Stimulated activated naive CD4-positive, alpha-beta T cell treated with Interleukin-2 at 50 U/mL for 16 hours (primary cell): ENCODE measurements at places on chromosomes 11 and 22.

DNA sequence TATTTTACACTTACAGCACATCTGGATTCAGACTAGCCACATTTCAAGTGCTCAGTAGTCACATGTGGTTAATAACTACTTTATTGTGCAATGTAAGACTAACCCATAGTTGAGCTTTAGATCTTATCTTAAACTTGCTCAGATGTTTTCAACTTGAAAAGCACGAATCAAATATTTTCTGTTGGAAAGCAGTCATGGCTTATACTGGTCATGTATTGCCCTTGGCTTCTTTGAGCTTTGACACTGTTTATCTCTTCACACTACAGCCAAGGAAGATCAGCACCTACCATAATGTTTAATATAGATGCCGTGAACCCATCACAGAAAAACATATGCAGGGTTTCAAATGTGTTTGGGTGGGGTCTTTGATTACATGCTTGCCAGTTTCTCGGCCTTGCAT lies 4.4 kb downstream of the RBX1 start:
- DNase-seq, result no peak

DNA sequence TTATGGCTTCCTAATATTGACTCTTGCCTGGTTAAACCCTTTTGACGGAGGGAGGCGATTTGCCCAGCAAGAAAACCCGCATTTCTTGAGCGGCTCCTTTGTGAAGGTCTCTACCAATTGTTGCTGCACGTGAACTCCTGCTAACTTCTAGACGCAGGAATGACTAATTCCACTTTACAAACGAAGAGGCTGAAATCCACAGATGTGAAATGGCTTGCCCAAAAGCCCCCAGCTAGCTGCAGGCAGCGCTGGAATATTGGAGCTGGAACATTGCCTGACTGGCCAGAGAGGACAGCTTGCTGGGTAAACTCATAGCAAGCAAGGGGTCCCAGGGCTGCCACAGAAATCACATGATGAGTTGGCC lies 542 bp downstream of the GCAT start:
- DNase-seq, result no peak

DNA sequence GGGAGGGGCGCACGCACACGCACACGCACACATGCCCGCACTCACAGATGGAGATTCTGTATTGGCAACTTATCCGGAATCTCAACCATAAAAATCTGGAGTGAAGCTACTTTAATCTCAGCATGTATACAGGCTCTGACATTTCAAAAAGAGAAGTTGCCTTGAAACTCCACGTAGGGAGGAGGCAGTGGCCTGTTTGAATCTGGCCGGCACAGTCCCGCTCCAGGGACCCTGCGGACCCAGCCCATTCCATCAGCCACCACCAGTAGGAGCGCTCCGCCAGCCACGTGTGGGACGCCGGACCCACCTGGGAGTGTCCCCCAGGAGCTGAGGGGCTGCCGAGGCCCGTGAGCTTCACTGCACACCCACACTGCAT lies 1.9 kb upstream of the SYT8 start:
- DNase-seq, result no peak

DNA sequence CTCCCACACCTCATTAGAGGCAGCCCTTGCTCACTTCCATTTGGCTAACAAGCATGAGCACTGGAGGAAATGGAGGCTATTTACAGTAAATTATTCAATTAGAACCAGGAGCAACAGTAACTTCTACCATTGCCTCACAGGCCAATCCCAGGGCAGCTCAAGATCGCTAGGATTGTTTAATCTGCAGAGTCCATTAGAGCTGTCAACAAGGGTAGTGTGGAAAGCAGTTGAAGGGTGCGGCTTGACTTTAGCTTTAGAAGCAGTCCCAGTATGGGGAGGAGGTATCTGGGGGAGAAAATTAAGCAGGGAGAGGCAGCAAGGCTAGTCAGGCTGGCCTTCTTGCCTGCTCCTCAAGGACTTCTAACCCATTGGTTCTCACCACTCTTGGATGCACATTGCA lies 38.3 kb upstream of the CYP2R1 start:
- no peak for DNase-seq

- DNase-seq, result no peak
Measured at GRCh38 chr11:117799634-117800033, 2.6 kb upstream of the DSCAML1 start.

GRCh38 chr22:38075105-38075825 lies 8.7 kb downstream of the SLC16A8 start:
- DNase-seq, result no peak

DNA sequence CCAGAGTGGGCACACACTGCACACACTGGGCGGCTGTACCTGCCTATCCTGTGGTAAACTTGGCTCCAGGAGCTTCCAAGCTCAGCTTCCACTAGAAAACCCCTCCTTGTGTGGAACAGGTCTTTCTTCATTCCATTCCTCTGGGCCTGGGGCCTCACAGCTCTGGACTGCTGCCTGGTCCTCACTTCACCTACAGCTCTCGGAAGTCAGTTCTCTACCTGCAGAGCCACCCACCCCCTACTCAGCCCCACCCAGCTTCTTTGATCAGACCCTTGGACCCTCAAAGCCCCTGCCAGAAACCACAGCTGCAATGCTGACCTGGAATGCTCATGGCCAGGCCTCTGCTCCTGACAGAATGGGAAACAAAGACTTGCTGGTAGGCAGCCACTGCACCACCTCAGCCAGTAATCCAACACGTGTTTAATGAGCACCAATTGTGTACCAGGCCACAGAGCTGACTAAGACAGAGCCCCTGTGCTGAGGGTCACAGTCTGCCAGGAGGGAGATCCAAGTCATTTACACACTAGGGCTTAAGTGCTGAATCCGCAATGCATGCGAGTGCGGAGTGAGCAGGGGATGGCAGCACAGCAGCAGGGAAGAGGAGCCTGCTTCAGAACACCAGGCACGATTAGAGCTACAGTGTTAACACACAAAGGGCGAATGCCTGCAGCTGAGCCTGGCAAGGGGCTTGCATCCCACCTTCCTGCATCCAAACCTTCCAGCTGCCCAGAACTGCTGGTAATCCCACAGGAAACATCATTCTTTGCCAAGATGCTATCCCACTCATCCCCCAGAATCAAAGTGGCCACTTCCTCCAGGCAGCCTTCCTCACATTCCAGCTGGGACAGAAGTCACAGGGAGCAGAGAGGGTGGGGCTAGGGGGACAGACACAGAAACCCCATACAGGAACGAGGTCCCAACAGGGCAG lies 4.6 kb downstream of the GNB1L start:
- DNase-seq, result no peak

DNA sequence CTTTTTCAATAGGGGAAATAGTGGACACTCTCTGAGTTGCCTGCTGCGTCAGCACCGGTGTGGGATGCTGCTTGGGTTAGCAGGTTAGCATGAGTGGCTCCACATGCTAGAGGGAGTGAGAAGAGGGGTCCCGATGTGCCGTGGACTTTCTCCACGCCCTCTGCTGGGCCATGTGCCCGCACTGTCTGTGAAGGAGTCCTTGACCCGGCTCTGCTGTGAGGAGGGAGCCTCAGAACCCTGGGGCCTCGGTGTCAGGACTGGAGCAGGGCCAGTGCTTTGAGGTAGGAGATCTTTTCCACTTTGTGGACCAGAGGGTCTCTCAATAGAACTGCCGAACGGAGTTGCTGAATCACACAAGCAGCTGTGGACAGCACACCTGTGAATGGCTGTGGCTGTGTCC lies 14.8 kb downstream of the CTTN start:
- DNase-seq, result no peak

DNA sequence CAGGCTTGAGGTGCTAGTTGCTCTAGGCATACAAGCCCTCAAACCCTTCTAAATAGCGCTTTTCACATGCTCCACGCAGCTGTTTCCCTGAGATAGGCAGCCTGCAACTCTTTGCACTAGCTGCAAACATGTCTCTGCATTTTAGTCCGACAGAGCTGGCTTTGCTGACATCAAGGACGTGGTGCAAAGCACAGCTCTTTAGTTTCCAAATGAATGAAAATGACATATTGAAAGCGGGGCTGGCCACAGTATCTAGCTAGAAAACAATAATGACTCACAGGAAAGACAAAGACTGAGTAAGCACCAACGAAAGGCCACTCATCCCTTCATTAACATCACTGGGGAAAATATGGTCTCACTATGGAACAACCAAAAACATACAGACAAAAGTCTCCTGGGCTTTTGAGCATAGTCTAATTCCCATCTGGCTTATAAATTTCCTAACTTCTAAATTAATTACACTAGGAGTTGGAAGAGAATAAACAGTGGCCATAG lies 15.3 kb upstream of the ZC3H12C start:
- no peak for DNase-seq

- DNase-seq, result no peak
Measured at GRCh38 chr11:44716256-44716655, 10.5 kb upstream of the TSPAN18 start.

- no peak for DNase-seq
Measured at GRCh38 chr11:31651822-31652221, 142.3 kb downstream of the ELP4 start.

GRCh38 chr11:95121698-95122097 lies 32.1 kb downstream of the ENDOD1 start:
- no peak for DNase-seq

GRCh38 chr22:36461665-36462649 lies 19.5 kb downstream of the TXN2 start:
- no peak for DNase-seq

GRCh38 chr11:122796128-122796717 lies 42.1 kb upstream of the CRTAM start:
- peak; percentile 45 for DNase-seq

- DNase-seq, result no peak
Measured at GRCh38 chr11:118915396-118915795, 10.3 kb downstream of the BCL9L start.

DNA sequence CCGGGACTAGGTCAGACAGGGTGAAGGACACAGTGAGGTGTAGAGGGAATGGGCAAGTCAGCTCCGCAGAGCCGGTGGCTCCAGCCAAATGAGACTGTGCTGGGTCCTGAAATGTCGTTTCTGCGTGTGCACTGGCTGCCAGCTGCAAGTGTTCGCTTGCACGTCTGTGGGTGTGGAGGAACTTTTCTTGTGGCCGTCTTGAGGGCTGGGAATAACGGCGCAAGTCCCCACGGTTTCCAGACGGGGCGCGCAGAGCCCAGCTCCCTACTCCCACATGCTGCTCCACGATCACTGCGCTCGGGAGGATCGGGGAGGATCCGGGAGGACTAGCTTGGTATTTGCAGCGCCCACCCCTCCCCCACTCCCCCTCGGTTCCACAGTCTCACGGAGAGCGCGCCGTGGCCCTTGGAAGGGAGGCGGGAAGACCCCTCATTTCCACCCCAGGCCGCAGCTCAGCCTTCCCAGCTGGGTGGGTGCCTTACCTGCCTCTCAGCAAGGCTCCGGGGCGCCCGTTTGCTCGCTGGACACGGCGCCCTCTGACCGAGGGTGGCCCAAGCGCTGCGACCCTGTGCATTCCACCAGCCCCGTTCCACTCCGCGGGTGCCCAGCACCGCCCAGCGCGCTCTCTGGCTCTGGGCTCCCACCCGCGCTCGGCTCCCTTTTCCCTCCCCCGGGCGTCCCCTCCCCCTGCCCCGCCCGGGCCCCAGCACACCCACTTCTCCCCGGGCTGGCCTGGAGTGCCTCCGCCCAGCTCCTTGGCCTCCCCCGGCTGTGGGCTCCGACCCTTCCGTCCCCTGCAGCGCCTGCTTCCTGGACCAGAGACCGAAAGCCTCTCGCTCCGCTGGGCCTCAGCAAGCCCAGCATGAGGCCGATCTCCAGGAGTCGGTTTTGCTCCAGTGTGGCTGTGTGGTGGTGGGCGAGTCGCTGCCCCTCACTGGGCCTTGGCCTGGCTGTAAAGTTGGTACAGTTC lies at the start of gene KCNE3:
Gene KCNE3, minus strand, starts transcription at position 634 of the 970 bp plus-strand sequence. CDS start 9,986 bp downstream, outside the sequence.
- DNase-seq, result no peak

GRCh38 chr22:28986366-28986765 lies 75.3 kb downstream of the C22orf31 start:
- no peak for DNase-seq

DNA sequence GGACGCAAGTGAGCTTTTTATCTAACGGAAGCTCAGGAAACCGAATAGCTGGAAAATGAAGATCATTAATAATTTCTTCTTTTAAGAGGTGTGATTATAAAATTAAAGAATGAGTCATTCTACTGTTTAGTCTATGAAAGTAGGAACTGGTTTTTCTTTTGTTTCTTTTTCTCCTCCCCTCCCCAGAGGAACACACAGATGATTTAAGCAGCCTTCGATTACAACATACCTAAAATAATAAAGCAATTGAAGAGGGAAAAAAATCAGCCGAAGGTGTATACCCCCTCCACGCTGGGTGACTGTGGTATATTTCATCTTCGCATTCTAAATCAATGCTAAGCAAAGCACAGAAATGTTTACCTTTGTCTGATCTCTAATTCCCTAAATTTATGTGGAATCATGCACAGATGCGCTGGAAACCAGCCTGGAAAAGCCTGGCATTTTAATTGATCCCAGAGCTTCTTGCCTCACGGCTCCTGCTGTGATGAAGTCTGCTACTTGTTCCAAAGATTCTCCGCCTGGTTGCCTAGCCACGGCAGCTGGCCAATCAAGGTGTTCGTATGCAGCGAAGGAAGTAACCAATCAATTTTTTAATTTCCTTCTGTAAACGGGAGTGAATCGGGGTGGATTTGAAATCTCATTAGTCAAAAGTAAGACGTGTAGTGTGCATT lies 133.9 kb downstream of the FANCF start:
- no peak for DNase-seq

- no peak for DNase-seq
Measured at GRCh38 chr11:2534957-2535672, 90.3 kb downstream of the KCNQ1 start.

DNA sequence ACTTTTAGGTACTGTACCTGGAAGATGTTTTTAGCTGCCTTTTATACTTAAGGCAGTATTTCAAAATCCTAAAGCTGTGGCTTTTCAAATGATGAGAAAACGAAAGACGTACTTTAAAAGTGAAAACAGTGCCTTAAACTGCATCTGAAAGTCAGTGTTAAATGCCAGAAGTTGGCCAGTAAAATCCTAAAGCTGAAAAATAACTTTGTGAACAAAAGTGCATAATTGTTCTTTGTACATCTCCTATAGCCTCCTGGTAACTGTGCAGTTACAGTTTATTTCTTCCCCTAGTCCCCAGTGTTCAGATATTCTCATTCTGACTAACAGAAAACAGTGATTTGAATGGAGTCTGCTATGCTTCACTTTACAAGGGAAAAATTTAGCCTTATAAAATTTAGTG lies 6.8 kb downstream of the EED start:
- DNase-seq, result no peak

- no peak for DNase-seq
Measured at GRCh38 chr11:74736031-74736430, 4.8 kb upstream of the CHRDL2 start.

DNA sequence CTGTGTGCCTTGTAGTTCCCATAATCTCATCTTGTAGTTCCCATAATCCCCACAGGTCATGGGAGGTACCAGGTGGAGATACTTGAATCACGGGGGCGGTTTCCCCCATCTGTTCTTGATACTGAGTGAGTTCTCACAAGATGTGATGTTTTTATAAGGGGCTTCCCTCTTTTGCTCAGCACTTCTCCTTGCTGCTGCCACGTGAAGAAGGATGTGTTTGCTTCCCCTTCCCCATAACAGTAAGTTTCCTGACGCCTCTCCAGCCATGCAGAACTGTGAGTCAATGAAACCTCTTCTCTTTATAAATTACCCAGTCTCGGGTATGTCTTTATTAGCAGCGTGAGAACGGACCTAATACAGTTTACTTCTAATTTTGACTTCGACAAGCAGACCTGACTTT lies 14.0 kb upstream of the SMIM38 start:
- no peak for DNase-seq
